ENCODE measurements at places on chromosomes 2 and 18. TPM values are rescaled to one million over a fixed set of nuclear protein-coding genes. Genes with fewer than 3 reads are reported as not detected.

GRCh38 chr2:43049836-43050801 lies 176.3 kb downstream of the ZFP36L2 start:
- DNase-seq = no peak

DNA sequence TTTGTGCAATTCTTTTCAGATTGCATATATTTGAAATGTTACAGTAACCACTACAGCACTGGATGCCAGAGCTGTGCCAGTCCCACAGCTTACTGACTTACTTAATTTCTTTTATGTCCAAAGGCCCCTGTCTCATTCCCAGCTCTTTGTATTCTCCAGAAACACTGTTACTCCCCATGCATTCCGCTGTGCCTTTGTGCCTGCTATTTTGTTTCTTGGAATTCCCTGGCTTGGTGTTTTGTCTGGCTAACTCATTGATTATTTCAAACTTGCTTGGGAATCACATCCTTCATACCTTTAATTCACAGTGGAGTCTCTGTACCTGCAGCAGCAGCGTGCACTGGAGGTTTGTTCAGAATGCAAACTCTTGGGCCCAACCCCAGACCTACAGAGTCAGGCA lies 601.9 kb upstream of the DDX18 start:
- no peak for DNase-seq

GRCh38 chr2:64276417-64277095 lies 132.3 kb upstream of the PELI1 start:
- no peak for DNase-seq

DNA sequence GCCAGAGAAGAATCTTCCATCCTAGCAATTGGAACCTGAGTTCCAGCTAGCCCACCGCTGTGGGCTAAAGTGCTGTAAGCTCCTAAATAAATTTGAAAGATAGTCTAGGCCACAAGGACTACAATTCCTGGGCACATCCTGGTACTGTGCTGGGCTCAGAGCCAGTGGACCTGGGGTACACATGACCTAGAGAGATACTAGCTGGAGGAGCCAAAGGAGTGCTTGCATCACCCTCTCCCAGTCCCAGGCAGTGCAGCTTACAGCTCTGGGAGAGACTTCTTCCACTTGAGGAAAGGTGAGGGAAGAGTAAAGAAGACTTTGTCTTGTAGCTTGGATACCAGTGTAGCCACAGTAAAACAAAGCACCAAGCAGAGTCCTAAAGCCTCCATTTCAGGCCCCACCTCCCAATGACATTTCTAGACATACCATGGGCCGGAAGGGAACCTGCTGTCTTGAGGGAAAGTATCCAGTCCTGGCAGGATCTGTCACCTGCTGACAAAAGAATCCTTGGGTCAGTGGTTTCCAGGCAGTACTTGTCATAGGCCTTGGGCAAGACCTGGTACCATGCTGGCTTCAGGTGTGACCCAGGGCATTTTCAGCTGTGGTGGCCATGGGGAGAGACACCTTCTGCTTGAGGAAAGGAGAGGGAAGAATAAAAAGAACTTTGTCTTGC lies 89.5 kb downstream of the TMEM185B start:
- no peak for DNase-seq

DNA sequence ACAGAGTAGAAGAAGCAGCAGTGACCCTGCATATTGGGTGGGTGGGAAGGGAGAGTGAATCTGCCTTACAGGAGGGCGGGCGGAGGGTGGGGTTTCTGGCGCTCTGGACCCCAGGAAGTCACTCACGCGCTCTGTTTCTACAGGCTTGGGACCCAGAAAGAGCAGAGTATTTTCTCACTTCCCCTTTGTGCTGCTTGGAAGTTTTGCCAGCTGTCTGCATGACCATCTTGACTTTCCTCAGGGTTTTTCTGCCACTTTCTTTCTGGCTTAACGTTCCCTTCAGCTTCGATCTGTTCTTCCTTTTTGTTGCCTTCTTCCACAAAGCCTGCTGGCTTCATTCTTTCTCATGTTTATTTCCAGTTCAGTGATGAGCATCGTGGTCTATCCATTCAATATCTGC lies 383.1 kb downstream of the GALR1 start:
- DNase-seq = no peak

DNA sequence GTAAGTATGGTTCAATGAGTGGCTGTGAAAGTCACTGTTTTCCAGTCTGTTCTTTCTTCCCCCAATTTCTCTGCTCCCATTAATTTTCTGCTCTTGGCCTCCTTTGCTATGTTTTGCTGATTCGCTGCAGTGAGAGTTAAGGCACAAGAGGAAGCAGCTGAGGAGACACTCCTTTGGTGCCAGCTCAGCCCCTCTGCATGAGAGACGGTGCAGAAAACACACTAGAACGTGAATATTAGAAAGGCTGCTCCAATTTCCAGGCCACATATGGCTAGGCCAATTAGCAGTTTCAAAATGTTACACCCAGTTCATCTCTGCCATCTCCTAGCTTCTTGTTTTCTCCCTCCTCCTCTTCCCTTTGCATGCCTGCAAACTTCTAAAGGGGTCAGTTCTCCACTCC lies 38.9 kb downstream of the AKAIN1 start:
- DNase-seq = no peak

DNA sequence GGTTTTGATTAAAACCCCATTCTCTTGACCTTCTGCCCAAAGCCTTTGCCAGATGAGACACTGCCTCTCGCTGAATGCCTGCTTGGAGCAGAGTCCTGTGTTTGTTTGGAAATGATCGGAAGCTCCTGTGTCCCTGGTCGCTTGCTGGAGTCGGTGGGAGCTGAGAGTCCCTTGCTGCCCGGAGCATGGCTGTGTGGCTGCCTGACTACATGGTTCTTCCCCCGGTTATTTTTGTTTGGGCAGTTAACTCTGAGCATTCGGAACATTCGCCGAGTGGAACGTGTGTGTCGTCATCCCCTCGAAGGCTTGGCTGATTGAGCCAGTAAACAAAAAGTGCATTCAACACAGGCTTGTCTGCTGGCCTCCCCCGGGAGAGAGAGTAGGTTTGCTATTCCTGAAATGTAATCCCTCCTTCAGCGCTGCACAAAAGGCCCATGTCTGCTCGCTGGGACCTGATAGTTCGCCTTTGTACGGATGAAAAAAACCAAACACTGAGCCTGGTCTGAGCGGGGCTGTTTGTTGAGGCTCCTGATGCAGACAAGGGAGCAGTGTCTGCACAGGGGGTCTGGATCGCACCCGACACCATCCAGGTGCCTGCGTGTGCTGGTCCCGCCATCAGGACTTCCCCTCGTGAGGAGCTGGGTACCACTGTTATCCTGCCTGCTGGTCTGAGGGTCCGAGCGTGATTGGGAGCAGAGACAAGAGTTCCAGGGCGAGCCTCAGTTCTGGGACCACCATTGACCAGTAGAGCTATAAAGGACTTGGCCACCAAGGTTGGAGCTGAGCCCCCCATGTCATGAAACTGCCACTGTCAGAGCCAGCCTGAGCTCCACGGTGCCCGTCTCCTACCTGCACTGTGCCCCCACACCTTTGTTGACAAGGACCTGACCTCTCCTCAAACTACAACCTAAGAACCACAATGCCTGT lies 83.8 kb downstream of the AGAP1 start:
- DNase-seq = no peak

GRCh38 chr2:198700319-198700718 lies 757.4 kb downstream of the SATB2 start:
- DNase-seq = no peak

DNA sequence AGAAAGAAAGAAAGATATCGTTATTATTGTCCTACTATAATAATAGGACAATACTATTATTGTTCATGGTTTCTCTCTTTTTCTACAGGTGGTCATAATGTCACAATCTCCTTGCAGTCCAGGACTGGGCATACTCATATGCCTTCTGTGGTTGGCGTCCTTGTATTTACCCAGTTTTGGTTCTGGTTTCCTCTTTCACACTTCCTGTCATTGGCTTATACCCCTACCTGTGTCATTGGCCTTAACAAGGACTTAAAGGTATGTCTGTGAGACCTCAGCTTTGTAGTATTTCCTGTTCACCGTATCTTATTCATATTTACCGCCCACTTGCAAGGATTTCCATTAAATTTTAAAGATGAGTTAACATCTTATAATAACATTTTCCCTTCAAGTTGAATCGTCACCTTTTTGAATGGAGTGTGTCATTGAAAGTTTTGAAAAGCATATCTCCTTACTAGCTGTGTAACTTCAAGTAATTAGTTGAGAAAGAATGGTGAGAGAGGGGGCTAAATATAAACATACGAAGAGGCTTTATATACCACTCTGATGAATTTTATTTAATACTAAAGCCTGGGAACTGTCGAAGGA lies 36.5 kb upstream of the HTR2B start:
- no peak for DNase-seq

- no peak for DNase-seq
Observed at GRCh38 chr2:203689426-203690116, 16.9 kb upstream of the CD28 start.

DNA sequence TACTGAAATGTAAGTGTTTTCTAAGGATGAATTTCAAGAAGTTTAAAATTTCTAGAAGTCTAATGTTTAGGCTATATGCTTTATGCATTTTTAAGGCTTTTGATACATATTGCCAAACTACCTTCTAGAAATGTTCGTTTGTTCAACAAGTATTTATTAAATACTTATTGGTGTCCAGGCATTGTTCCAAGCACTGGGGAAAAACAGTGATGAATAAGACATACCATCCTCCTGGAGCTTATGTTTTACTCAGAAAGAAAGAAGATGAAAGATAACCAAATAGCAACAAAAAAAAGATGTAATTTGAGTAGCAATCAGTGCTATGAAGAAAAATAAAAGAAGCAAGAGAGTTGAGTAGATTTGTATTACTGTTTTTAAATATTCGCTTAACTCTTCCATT lies 692.9 kb downstream of the SLC4A3 start:
- DNase-seq = no peak

DNA sequence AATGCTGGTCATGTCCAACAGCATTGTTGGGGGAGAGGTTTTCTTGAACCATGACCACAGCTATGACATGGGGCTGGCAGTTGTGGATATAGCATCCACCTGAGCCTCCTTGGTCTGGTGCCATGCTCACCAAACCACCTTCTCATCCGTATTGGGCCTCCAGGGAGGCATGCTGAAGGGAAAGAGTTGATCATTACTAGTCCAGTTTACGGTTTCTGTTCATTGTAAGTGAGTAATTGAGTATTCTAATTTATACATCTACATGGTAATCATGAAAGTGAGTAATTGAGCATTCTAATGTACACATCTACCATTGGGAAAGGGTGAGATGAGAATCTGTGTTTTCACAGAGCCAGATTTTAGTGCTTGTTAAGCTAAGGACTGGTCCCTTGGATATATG lies 6.8 kb downstream of the TMEM87B start:
- no peak for DNase-seq

- peak; percentile 80 for DNase-seq
Observed at GRCh38 chr2:235605312-235606003, 111.6 kb downstream of the AGAP1 start.

GRCh38 chr2:237041231-237041630 lies 44.5 kb upstream of the COPS8 start:
- DNase-seq = no peak

- no peak for DNase-seq
Observed at GRCh38 chr2:100178864-100179263, 36.5 kb upstream of the AFF3 start.

DNA sequence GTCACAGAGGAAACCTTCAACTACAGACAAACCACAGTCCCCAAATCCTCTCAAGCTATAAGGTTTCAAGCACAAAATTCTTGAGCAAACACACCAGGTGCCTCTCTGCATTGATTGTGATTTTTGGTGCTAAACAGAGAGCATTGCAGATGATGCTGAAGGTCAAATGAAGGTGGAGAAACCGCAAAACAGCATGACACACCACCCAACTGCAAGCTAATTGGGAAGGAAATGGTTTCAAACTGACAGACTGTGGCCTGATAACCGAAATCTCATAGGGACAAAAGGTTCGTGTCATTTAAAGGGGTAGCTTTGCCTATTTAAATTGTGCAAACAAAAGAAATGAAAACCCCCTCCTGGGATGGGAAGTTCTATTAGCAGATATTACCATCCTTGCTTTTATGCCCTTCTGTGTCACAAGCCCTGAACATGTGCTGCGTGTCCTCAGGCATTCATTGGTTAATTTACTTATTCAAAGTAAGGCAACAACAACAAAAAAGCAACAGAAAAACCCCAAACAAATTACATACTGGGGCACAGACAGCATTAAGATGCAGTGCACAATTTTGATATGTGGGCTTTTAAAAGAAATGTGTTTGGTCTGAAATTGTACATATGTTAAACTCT lies 154.9 kb downstream of the AQP4 start:
- no peak for DNase-seq

- DNase-seq = no peak
Observed at GRCh38 chr18:37529863-37530262, 35.7 kb downstream of the CELF4 start.

GRCh38 chr2:15311926-15312325 lies 249.2 kb downstream of the NBAS start:
- no peak for DNase-seq

DNA sequence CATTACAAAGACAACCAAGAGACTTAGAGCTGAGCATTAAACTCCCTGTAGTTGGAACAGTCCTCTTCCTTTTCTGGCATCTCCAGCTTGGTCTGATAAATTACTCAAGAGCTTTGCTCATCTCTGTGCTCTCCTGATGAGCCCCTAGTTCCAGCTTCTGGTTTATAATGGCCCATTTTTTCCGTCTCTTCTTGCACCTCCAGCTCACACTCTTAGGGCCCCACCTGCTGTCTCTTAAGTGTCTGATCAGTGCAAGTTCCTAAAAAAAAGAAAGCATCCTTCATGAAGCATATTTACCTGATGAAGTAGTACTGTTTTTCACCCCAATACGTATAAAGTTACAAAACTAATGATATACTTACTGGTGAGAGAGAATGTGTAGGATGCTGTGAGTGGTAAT lies 822.9 kb downstream of the RNF144A start:
- no peak for DNase-seq

DNA sequence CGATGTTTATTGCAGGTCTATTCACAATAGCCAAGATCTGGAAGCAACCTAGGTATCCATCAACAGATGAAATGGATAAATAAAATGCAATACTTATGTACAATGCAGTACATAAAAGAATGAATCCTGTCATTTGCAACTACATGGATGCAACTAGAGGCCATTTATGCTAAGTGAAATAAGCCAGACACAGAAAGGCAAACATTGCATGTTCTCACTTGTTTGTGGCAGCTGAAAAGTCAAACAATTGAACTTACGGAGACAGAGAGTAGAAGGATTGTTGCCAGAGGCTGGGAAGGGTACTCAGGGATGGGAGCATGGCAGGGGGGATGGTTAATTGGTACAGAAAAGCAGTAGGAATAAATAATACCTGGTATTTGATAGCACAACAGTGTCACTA lies 563.9 kb downstream of the TMX3 start:
- DNase-seq = no peak

- no peak for DNase-seq
Observed at GRCh38 chr2:144132357-144132756, 387.6 kb downstream of the ZEB2 start.

- DNase-seq = no peak
Observed at GRCh38 chr2:66960161-66960560, 437.0 kb upstream of the ETAA1 start.

GRCh38 chr2:172726172-172726735 lies 9.4 kb upstream of the RAPGEF4 start:
- no peak for DNase-seq

Gene ANKRD12
- 122 TPM for total RNA-seq

Gene EVX2
- total RNA-seq = not detected

Gene CD302
- 103 TPM for total RNA-seq

Gene OR6B3
- total RNA-seq = not detected

Gene BIN1
- total RNA-seq = 41.5 TPM

Gene SCN1A
- total RNA-seq = 0.41 TPM

Gene SCYGR6
- total RNA-seq = not detected

Gene MOGAT1
- total RNA-seq = not detected

Gene ARHGAP28
- 39.0 TPM for total RNA-seq

Gene SAG
- total RNA-seq = not detected

Gene LIPG
- total RNA-seq = not detected

Gene CDH7
- total RNA-seq = 2.8 TPM

Gene CHAC2
- 0.51 TPM for total RNA-seq

Data from uterus (tissue), 4 donors.